Choroid plexus epithelial cell (primary cell): ENCODE measurements at places on chromosomes 11 and 22.

DNA sequence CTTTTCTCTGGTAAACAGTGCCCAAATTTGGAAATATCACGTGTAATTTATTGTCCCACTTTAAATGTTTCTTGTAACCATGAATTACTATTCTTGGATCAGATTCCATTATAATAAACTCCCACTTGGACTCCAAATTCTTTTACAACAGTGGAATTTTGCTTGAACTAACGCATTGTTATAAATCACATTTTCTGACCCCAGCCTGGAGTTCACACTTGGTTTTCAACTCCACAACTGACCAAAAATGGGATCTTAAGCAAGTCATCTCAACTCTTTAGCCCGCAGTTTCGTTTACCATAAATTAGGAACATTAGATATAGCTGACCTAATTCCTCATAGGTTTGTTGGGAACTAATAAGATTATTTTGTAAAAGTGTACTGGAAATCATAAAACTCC lies 336.8 kb upstream of the NCAM1 start:
- DNase-seq = no peak

GRCh38 chr11:102882389-102883024 lies 7.7 kb upstream of the MMP12 start:
- peak; percentile 31 for DNase-seq

DNA sequence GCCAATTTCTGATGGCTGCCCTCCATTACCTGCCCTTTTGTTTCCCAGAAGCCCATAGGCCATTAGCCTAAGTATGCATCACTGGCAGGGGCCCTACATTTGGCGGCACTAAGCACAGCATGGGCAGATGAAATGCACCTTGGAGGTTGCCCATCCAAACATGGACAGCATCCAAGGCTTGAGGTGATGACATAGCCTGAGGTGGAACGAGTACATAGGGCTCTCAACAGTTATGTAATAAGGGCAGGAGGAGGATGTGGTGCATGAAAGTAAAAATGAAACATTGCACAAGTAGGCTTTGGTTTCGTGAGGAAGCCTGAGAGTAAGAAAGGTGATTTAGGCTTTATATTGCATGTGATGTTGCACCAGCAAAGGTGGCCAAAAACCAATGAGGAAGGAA lies 148.1 kb downstream of the FAM76B start:
- no peak for DNase-seq

GRCh38 chr11:94322501-94322900 lies 18.1 kb downstream of the IZUMO1R start:
- no peak for DNase-seq

DNA sequence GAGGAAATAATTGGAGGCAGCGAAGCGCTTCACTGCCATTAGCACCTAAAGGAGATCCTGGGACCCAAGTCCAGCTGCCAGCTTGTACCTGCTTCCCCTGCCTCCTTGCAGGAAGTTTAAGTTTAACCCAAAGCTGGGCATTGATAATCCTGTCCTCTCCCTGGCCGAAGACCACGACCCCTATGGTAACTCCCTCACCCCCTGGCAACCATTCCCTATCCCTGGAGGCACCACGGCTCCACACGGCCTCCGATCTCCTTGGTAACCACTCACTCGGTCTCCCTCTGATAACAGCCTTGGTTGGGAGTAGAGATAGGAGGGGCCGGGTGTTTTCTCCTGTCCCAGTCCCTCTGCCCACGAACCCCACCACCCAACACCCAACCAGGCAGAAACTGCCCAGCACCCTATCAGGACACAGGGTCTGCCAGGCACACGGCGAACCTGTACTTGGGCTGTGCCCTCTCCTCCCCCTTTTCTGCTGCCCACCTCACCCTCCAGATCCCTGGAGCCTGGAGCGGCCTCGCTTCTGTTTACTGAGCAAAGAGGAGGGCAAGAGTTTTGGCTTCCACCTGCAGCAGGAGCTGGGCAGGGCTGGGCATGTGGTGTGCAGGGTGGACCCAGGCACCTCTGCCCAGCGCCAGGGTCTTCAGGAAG lies 833 bp downstream of the NHERF4 start:
- DNase-seq = no peak

GRCh38 chr11:68031144-68031464 lies 623 bp downstream of the NDUFS8 start:
- DNase-seq = peak; percentile 45

DNA sequence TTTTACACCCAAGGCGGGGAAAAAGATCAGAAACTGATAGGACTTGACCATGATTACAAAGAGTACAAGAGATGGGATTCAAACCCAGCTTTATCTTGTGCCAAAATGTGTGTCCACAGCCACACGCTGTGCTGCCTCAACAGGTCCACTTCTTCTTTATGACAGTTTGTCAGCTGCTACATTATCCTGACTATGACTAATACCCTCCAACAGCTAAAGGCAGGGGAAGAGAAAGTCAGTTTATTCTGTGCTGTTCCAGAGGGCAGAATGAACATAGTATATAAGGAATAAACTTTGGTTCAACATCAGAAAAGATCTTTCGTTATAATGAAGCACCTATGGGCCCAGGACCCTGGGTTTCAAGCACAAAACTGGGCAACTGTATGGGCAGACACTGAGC lies 668.2 kb upstream of the TENM4 start:
- peak; percentile 35 for DNase-seq

DNA sequence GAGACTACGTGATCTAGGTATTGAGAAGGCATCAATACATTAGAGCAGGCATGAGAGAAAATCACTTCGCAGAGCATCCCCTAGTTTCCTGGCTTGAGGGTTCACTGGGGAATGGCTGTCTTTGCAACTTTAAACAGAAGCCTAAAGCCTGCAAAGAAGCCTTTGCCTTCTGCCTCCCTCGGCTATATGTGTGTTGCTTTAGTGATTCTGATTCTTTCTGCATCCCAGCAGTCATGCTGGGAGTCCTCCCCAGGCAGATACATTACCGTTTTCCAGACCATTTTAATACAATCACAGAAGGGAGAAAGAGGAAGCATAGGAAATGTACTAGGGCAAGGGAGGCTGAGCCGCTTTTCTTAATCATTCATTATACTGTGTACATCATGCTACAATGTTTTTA lies 773.2 kb upstream of the LRRC4C start:
- no peak for DNase-seq

DNA sequence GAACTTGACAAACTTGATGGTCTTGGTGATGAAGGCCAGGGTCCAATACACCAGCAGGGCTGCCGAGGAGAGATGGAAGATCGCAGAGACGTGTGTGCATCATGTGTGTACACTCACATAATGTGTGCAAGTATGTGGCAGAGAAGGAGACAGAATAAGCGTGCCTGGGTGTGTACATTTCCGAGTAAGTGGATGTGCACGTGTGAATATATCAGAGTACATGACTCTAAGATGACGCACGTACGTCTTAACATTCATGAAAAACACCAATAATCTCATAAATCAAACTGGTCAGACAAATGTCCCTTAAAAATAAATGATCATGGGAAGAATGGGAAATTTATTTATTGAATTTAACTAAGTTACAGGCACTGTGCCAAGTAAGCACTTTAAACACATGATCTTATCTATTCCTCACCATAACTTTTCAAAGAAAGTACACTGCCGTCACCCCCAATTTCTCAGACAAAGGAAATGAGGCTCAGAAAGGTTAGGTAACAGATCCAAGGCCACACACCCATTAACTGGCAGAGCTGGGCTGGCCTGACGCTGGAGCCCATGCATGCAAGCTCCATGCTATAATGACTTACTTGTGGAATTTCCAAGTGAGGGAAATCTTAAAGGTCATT lies 13.0 kb downstream of the ABCC8 start:
- DNase-seq = no peak

DNA sequence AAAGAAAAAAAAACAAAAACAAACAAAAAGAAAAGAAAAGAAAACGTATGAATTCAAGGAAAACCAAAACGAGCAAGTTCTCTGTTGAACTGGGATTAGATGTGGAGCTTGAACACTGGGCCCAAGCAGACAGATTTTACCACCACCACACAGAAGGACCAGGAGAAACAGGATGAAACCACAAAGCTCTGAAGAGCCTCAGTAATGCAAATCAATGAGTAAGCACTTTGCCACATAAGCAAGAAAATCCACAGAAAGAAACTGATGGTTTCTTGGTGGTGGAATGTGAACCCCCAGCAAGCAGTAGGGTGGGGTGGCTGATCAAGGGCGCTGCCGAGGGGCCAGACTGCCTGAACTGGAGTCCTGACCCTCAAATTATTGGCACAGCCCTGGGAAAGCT lies 50.9 kb upstream of the NFRKB start:
- peak; percentile 31 for DNase-seq

- no peak for DNase-seq
Measured at GRCh38 chr11:104907521-104908185, 9.4 kb upstream of the CASP12 start.

DNA sequence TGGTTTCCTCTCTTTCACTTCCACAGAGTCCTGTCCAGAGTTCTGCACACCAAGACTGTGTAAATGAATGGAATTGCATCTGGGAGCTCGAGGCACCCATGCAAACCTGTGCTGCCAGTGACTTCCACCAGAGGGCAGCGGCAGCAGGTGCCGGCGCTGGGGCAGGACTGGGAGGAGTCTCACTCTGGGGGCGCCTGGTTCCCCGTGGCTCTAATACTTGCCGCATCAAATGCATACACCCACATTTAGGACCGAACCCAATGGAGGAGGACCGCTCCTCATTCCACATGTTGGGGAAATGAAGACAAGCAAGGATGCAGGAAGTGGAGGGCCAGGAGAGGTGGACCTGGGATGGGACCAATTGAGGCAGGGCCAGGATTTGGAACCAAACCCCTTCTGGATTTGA lies 1.1 kb upstream of the CD6 start:
- peak; percentile 65 for DNase-seq

DNA sequence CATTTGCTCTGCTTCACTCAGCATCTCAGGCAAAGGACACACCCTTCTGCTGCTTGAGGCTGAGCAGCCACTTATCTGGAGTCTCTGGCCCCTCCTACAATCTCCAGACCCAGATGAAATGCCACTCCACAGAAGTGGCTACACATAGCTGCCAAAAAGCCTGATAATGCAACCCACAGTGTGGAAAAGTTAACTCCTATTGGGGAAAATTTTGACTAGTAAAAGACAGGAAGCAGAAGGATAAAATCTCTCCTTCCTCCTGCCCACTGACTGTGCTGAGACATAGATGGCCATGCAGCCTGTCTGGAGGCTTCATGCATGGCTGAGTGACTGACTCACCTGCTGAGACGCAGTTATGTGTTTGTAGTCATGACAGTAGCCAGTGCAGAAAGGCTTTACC lies 92.3 kb upstream of the TEAD1 start:
- DNase-seq = peak; percentile 43

DNA sequence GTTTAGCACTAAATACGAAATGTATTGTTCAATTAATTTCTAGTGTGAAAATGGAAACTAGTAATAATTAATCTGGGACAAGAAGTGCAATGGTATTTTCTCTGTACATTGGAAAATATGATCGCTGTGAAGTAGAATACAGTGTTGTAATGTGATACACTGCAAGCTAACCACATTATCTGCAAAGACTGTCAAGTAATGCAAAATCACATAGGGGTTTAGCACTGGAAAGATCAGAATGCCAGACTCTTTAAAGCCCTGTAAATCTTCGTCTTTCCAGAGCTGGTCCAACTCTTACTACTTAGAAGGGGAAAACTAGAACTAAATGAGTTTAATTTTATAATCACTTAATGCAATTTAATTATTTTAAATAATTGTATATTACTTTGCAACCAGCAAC lies 544.5 kb upstream of the ANO3 start:
- no peak for DNase-seq

GRCh38 chr11:86726118-86726753 lies 53.8 kb upstream of the ME3 start:
- peak; percentile 75 for DNase-seq

GRCh38 chr11:9530901-9531625 lies 42.4 kb upstream of the WEE1 start:
- DNase-seq = no peak

DNA sequence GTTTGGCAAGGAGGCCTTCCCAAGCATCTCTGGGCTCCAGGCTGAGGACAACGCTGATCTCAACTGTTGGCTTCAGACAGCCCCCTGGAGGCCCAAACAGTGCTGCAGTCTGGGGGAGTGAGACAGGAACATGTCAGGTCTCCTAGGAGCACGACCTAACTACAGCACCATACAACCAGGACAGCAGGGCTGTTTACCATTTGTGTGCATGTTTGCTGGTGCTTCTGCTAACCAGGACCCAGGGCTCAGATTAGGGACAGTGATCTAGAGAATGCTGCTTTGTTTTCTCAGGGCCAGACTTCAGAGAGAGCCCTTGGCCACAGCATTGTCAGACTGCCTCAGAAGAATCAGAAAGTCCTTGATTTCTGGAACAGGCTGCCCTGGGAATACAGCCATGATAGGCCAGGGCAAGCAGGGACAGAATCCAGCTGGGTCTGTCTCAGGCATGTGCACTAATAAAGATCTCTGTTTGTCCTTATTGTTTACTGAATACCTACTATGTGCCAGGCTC lies 126.5 kb downstream of the VPREB1 start:
- DNase-seq = no peak

- DNase-seq = no peak
Measured at GRCh38 chr11:60966890-60967289, 4.6 kb upstream of the CD6 start.

GRCh38 chr11:34411791-34412190 lies 26.9 kb upstream of the CAT start:
- no peak for DNase-seq

GRCh38 chr11:122895563-122895962 lies 13.0 kb downstream of the JHY start:
- no peak for DNase-seq

GRCh38 chr11:17579451-17579850 lies 32.4 kb downstream of the OTOG start:
- no peak for DNase-seq

GRCh38 chr22:30802202-30803166 lies 107.8 kb downstream of the OSBP2 start:
- DNase-seq = peak; percentile 94

GRCh38 chr11:77182542-77183430 lies 54.7 kb downstream of the MYO7A start:
- DNase-seq = no peak

GRCh38 chr11:118265954-118266353 lies 1.9 kb upstream of the MPZL2 start:
- no peak for DNase-seq

GRCh38 chr11:114269498-114269897 lies 26.7 kb upstream of the NNMT start:
- DNase-seq = no peak

DNA sequence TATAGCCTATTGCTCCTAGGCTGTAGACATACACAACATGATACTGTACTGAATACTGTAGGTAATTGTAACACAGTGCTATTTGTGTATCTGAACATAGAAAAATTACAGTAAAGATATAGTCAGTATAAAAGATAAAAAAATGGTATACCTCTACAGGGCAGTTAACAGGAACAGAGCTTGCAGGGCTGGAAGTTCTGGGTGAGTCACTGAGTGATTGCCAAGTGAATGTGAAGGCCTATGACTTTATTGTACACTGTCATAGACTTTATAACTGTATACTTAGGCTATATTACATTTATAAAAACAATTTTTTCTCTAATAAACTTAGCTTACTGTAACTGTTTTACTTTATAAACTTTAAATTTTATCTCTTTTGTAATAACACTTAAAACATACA lies 332.4 kb upstream of the ARHGAP42 start:
- DNase-seq = peak; percentile 13
